ENCODE measurements at places on chromosomes 11 and 22. TPM values are rescaled to one million over a fixed set of nuclear protein-coding genes. Genes with fewer than 3 reads are reported as not detected.

DNA sequence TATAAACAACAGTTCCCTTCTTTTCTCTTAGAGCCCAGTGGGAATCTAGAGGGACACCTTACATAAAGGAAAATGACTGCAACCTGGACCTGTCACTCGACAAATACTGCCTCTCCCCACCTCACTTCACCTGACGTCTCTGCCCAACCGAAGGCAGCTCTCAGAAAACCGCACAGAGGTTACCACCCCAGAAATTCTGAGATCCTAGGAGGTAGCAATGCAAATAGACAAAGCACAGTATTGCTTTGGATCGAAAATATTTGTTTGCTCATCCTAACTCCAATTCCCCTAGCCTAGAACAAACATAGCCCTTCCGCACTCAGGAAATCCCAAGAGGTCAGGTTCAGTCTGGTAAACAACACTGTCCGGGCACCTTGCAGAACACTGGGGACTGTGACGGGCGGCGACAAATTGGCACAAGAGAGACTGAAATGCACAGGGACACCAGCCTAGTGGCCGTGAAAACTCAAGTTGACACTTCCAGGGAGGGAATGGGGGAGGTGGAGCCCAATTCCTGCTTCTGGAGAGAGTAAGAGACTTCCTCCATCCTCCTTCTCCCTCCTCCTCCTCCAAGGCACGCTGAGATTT is 420 bp upstream of the TRIM44 start:
- H3K36me3 ChIP-seq, result peaks cover 3% of the 10 kb centered on the region
- no peaks in the 10 kb centered on the region for H3K27me3 ChIP-seq
- H3K4me3 ChIP-seq, result peak overlapping the region; percentile 49
- no peak for DNase-seq

GRCh38 chr11:129951201-129951865 is 51.3 kb downstream of the PRDM10 start:
- H3K27me3 ChIP-seq, result no peaks in the 10 kb centered on the region
- DNase-seq, result no peak
- no peaks in the 10 kb centered on the region for H3K4me1 ChIP-seq
- H3K4me3 ChIP-seq, result no peak overlapping the region

Gene ZNF215
- 9.9 TPM for total RNA-seq

- H3K27me3 ChIP-seq, result peaks cover 67% of the 10 kb centered on the region
- H3K36me3 ChIP-seq, result no peaks in the 10 kb centered on the region
- no peak for DNase-seq
- no peaks in the 10 kb centered on the region for H3K4me1 ChIP-seq
- no peak overlapping the region for H3K27ac ChIP-seq
Observed at GRCh38 chr11:117705866-117706265, 91.2 kb downstream of the DSCAML1 start.

DNA sequence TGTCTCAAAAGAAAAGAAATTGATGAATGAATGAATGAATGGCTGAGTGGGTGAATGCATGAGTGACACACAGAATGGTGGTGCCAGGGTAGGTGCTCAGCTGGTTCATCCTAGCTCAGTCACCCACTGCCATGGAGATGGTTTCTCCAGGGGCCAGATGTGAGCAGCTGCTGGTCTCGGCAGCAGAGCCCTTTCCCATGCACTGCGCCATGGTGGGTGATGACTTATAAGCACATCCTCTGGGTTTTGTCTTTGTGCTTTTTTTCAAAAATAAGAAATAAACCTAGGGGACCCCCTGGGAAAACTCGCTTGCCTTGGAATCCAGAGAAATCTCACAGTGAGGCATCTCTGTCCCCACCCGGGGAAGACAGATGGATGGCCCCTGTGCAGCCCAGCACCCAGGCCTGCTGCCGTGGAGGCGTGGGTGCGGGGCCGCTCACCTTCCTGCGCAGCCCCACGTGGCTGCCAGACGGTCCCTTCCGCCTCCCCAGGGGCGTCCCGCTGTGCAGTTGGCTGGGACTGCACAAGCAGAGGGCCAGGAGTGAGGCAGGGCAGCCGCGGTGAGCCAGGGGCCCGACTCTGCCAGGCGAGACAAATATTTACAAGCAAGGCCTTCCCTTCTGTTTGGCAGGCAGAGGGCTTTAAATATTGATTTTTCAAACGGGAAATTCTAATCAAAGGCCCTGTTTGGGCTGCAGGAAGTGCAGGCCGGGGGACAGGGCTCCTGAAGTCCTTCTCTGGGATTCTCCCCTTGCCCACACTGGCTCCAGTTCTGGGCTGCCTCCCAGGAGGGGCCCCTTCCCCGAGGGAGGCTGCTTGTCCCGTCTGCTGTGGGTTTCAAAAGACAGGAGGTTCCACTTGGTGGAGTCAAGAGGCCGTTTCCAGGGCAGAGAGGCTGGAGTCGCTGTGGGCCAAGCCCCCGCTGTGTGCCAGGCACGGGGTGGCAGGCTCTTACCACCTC is 24.3 kb downstream of the MPPED1 start:
- no peaks in the 10 kb centered on the region for H3K36me3 ChIP-seq
- no peak for DNase-seq
- no peak overlapping the region for H3K4me3 ChIP-seq

Gene CYP2R1
- total RNA-seq, result 18.3 TPM

- no peak within 1 kb of the TSS for H3K27ac ChIP-seq
- no peaks in the 10 kb centered on the region for H3K36me3 ChIP-seq
- no peaks in the 10 kb centered on the region for H3K4me1 ChIP-seq
- no peak within 1 kb of the TSS for H3K4me3 ChIP-seq
Observed at GRCh38 chr11:75150879-75151278, at the start of gene SLCO2B1. Gene SLCO2B1 (plus strand): TSS chr11:75151107. CDS start chr11:75151382, 275 bp downstream.

- no peak overlapping the region for H3K27ac ChIP-seq
- H3K4me3 ChIP-seq, result no peak overlapping the region
- H3K36me3 ChIP-seq, result no peaks in the 10 kb centered on the region
- no peak for DNase-seq
- no peaks in the 10 kb centered on the region for H3K4me1 ChIP-seq
Observed at GRCh38 chr11:44224867-44225501, 85.0 kb downstream of the ALX4 start.

Gene PARVA
- total RNA-seq, result 18.4 TPM

Gene KCNJ4
- not detected for total RNA-seq

- H3K27ac ChIP-seq, result peak overlapping the region; percentile 97
- H3K4me3 ChIP-seq, result peak overlapping the region; percentile 8
- peak; percentile 82 for DNase-seq
Observed at GRCh38 chr22:38177926-38178604, 3.6 kb downstream of the PLA2G6 start.

Gene TMPRSS13
- 0.52 TPM for total RNA-seq

Gene TSGA10IP
- total RNA-seq, result not detected

Gene VSIG10L2
- not detected for total RNA-seq

DNA sequence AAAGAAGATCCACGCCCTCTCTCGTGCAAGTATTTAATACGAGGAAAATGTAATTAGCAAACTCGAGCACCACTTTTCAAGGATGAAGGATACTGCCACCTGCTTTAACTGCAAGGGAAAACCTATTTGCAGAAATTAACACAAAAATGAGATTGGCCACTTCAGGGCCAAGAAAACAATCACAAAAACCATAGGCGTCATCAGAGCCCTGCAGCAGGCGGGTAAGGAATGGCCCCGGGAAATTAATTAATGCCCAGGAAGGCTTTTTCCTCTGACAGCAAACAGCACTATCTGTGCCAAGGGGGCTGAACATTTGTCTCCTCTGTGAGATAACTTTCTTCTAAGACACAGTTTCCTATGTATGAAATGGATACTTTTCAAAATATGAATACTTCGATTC is 255.7 kb downstream of the CTTN start:
- no peak overlapping the region for H3K4me3 ChIP-seq
- DNase-seq, result no peak
- no peaks in the 10 kb centered on the region for H3K4me1 ChIP-seq
- no peaks in the 10 kb centered on the region for H3K36me3 ChIP-seq
- no peak overlapping the region for H3K27ac ChIP-seq

DNA sequence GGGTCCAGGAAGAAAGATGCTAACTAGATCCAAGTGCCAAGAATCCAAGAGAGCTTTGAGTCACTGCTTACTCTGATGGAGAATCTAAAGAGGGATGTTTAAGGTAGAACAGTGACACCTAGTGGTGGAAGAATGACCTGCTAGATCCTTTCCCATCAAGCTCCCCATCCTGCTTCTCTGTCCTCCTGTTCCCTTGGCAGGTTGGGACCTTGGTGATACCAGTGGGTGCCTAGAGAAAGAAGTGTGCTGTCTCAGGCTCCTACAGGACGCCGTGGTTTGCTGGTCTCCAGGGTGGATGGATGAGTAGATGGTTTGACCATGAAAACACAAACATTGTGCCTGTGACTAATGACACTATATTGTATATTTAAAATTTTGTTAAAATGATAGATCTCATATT is 383.7 kb downstream of the TMEM135 start:
- no peaks in the 10 kb centered on the region for H3K36me3 ChIP-seq
- no peak overlapping the region for H3K4me3 ChIP-seq
- no peaks in the 10 kb centered on the region for H3K4me1 ChIP-seq
- no peak overlapping the region for H3K27ac ChIP-seq

DNA sequence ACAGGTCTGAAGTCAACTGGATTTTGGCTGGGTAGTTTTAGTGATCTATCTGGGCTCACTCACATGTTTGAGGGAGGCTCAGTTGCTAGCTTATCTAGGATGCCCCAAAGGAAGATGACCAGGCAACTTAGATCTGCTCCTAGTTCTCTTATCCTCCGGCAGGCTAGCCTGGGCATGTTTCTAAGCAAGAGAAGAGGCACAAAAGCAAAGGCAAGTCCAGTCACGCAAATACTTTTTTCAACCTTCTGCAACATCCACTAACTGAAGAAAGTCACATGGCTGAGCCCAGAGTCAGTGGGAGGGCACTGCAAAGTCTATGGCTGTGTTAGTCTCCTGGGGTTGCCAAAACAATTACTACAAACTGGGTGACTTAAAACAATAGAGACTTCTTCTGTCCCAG is 32.9 kb upstream of the FSHB start:
- H3K27ac ChIP-seq, result no peak overlapping the region
- H3K27me3 ChIP-seq, result peaks cover 3% of the 10 kb centered on the region
- no peak overlapping the region for H3K4me3 ChIP-seq
- no peak for DNase-seq
- H3K4me1 ChIP-seq, result no peaks in the 10 kb centered on the region

- DNase-seq, result no peak
- peak within 1 kb of the TSS; percentile 57 for H3K4me3 ChIP-seq
- H3K27me3 ChIP-seq, result no peaks in the 10 kb centered on the region
- no peaks in the 10 kb centered on the region for H3K36me3 ChIP-seq
Observed at GRCh38 chr11:73982595-73982989, at the start of gene UCP2. Gene UCP2 (minus strand): TSS chr11:73982843. CDS start chr11:73978378, 4,465 bp downstream.

DNA sequence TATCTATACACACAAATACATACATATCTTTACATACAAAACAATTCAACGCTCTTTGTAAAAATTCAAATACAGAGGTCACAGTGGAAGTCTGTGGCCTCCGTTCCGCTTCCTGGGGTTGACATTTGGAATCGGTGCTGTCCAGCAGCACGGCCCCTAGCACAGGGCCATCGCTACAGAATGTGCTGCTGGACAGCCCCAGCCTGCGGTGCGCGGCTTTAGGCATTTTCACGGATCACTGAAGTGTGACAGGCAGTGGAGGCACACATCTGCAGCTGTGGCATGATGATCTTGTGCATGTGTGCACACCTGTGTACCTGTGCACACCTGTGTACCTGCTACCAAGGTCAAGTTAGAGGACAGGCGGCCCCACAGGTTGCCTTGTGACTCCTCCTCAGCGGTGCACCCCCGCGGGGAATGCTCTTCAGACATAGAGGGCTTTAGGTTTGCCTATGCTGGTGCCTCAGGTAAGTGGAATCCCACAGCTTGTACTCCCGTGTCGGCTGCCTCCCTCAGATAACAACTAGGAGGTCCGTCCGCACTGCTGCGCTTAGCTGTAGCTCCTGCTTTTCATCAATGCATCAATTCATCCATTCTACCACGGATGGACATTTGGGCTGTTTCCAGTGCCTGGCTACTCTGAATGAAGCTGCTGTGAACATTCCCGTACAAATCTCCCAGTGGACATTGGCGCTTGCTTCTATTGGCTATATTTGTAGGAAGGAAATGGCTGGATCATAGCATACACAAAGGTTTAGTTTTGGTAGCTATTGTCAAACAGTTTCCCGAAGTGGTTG is 29.9 kb downstream of the GAL start:
- DNase-seq, result no peak
- no peaks in the 10 kb centered on the region for H3K36me3 ChIP-seq
- H3K4me3 ChIP-seq, result no peak overlapping the region
- H3K27ac ChIP-seq, result no peak overlapping the region

GRCh38 chr11:85826116-85826855 is 15.3 kb upstream of the SYTL2 start:
- H3K27ac ChIP-seq, result no peak overlapping the region
- H3K27me3 ChIP-seq, result no peaks in the 10 kb centered on the region
- no peaks in the 10 kb centered on the region for H3K36me3 ChIP-seq
- H3K4me3 ChIP-seq, result no peak overlapping the region
- DNase-seq, result no peak

GRCh38 chr22:35430897-35431322 is 31.0 kb downstream of the MCM5 start:
- H3K27ac ChIP-seq, result peak overlapping the region; percentile 13
- no peaks in the 10 kb centered on the region for H3K27me3 ChIP-seq
- no peak overlapping the region for H3K4me3 ChIP-seq
- peak; percentile 32 for DNase-seq

Data from HCT116 (cell line).